Effector memory CD4-positive, alpha-beta T cell (primary cell): ENCODE measurements at places on chromosomes 1 and 21.

DNA sequence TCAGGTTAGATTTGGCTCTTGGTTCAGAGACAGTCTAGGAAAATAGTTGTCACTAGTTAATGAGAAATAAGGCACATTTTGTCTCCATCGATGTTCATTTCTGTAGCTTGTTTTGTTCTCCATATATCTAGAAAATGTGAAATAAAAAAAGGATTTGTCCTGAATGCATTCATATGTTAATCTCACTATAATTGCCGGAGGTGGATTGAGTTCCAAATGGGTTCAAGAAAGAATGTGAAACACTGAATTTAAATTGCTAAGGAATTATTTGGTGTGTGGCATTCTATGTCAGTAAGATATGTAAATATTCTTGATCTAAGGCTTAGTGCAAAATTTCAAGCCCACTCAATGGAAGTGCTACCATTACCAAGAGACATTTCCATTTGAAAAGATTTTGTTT lies 176.7 kb downstream of the LRRC7 start:
- no peak for DNase-seq
- H3K27me3 ChIP-seq, result no peaks in the 10 kb centered on the region
- no peaks in the 10 kb centered on the region for H3K36me3 ChIP-seq
- no peak overlapping the region for H3K4me3 ChIP-seq
- no peaks in the 10 kb centered on the region for H3K4me1 ChIP-seq

DNA sequence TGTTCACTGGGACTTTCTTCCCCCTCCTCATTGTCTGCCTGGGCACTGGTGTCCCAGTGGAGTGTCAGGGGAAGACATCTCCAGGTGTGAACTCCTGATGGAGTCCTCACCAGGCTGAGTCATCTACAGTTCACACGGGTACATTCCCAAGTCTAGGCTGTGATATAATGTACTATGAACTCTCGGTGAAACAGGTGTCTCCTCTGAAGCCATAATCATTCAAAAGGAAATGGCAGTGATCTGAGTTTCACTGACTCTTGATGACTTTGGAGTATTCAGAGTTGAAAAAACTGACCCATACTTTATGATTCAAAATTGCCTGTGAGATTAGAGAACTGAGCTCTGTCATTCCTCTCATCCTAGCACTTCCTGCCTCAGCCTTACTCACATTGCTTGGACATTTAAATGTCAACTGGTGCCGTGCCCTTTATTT lies 9.1 kb downstream of the LAMC2 start:
- no peaks in the 10 kb centered on the region for H3K27me3 ChIP-seq
- H3K27ac ChIP-seq, result no peak overlapping the region
- H3K4me1 ChIP-seq, result peaks cover 4% of the 10 kb centered on the region
- no peak overlapping the region for H3K4me3 ChIP-seq

GRCh38 chr1:33004613-33005012 lies 32.1 kb downstream of the AK2 start:
- no peak overlapping the region for H3K27ac ChIP-seq
- H3K27me3 ChIP-seq, result no peaks in the 10 kb centered on the region
- no peak overlapping the region for H3K4me3 ChIP-seq

GRCh38 chr1:225299624-225300023 lies 128.2 kb downstream of the LBR start:
- no peak overlapping the region for H3K27ac ChIP-seq
- no peak overlapping the region for H3K4me3 ChIP-seq
- H3K36me3 ChIP-seq, result no peaks in the 10 kb centered on the region
- H3K27me3 ChIP-seq, result no peaks in the 10 kb centered on the region
